ENCODE measurements at places on chromosomes 3 and 15.

DNA sequence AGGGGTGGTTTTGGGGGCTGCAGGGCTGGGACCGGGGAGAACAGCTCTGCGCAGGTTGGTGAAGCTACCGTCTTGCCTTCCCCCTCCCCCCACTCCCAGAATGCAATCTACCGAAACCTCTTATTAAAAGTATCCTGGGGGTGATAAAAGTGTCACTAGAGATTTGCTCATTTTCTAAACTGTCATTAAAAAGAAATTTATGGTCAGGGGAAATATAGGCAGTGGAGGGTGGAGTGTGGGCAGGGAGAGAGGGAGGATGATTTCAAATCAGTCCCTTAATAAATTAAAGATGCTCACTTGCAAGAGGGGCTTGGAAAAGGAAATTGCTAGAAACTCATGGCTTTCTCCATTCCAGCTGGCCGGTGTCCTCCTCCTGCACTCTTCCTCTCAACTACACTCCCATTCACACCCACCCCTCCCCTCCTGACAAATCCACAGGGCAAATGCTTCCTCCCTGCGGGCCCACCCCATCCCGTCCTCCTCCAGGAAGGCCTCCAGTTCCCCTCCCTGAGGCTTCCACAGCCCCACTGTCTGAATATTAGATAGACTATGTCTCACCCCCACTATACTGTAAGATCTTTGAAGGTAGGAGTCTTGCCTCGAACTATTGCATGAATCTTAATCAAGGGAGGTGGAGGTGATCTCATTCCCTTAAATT lies 83.9 kb downstream of the TLE3 start:
- DNase-seq: no peak

GRCh38 chr15:51327081-51327480 lies 11.3 kb downstream of the CYP19A1 start:
- DNase-seq: no peak

- no peak for DNase-seq
These were observed 94.4 kb downstream of the MYLK start for GRCh38 chr3:123789760-123790159.

GRCh38 chr15:79572691-79573404 lies 140.7 kb downstream of the MINAR1 start:
- no peak for DNase-seq

GRCh38 chr15:77548589-77549557 lies 83.8 kb downstream of the LINGO1 start:
- DNase-seq: no peak

DNA sequence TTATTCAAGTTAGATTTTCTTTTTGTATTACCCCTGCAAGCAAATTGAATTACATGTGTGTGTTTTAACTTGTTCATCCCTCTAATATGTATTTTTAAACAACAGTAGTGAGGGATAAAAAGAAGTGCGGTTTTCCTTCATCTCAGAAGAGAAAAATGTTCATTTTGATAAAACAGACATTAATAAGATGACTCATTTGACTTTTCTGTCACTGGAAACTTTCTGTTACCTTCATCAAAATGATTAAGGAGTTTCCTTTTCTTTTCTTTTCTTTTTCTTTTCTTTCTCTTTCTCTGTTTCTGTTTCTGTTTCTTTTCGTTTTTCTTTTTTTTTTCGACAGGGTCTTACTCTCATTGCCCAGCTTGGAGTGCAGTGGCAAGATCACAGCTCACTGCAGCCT lies 53.0 kb downstream of the ECT2 start:
- DNase-seq: no peak

GRCh38 chr15:64875641-64876223 lies 34.0 kb downstream of the PLEKHO2 start:
- no peak for DNase-seq

GRCh38 chr3:23620638-23621015 lies 185.1 kb upstream of the UBE2E1 start:
- no peak for DNase-seq

GRCh38 chr3:86973440-86973839 lies 17.5 kb downstream of the VGLL3 start:
- no peak for DNase-seq

GRCh38 chr15:24676431-24676830 lies 856 bp downstream of the NPAP1 start:
- DNase-seq: no peak

- DNase-seq: no peak
These were observed 109.9 kb downstream of the SENP2 start for GRCh38 chr3:185696039-185696438.
